ENCODE measurements at places on chromosomes 2 and 18.

DNA sequence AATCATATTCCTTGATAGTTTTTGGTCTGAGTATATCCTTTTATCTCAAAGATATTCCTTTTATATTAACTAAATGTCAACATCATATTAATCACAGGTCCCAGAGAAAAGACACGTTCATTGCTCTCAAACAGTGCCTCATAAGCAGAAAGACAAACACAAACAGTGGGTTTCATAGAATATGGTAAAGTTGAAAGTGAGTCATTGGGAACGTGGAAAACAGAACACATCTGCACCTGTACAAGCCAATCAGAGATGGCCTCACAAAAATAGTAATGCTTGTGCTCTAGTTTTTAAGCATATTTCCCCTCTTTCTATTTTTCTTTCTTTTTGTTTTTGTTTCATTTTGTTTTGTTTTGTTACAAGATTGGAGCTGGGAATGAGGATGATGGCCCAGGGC, 328.4 kb upstream of the MAP2 start:
- no peak for DNase-seq

DNA sequence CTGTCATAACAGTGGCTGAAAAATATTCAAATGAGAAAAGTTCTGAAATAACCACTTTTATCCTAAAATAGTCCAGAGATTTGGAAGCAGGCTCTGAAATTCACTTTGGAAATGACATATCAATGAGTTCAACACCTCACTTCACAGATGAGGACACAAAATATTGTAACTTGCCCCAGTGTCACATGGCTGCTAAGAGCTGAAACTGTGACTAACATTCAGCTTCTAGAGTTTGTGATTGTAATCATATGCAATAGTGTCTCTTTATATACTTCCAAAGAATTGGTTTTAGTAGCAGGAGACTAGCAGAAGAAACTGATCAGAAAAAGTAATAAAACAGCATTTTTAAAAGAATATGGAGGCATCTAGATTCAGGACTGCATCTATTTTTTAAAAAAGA, 52.1 kb downstream of the SFT2D3 start:
- DNase-seq = no peak

GRCh38 chr2:217658806-217659205, 344.0 kb downstream of the TNS1 start:
- no peak for DNase-seq

DNA sequence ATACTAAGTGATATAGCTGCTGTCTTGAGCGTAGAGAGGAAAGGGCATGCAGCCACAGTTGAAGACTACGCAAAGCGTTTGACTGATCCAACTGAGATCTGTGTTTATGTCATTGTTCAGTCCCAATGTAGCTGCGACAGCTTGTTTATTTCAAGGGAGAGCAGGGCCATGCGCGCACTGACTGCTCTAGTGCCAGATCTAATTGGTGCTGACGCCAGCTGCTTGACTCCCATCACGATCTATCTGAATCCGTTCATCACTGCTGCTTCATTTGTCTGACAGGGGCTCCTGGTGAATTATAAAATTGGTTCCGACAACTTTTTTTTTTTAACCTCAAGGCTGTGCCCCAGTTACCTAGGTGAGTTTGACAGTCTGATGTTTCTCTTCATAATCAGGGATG, 75.7 kb downstream of the CHST9 start:
- DNase-seq = no peak

DNA sequence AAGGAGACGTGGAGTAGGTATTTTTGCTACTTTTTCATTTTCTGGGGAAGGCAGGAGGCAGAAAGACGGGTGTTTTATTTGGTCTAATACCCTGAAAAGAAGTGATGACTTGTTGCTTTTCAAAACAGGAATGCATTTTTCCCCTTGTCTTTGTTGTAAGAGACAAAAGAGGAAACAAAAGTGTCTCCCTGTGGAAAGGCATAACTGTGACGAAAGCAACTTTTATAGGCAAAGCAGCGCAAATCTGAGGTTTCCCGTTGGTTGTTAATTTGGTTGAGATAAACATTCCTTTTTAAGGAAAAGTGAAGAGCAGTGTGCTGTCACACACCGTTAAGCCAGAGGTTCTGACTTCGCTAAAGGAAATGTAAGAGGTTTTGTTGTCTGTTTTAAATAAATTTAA, 3.4 kb downstream of the FZD7 start:
- no peak for DNase-seq

- no peak for DNase-seq
Measured at GRCh38 chr2:55013936-55014335, 36.3 kb downstream of the RTN4 start.

DNA sequence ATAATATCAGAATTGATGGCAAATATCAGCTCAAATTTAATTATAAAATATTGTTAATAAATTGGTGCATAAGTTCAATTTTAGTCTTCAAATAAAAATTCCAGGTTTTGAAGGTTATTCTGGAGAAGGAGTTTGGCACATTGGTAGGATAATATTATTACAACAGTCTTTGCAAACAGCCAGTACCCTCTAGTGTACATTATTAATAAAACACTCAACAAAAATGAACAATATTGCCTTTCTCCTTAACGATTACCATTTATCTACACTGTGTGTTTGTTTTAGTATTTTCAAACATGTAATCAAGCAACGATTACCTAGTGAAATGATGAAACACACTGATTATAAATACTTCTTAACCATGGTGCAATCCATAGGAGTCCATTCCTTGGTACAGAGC, 334.0 kb upstream of the FSIP2 start:
- no peak for DNase-seq

GRCh38 chr18:78948707-78949106, 30.9 kb upstream of the SALL3 start:
- DNase-seq = no peak

- no peak for DNase-seq
Measured at GRCh38 chr2:9463698-9464034, 10.7 kb upstream of the IAH1 start.

DNA sequence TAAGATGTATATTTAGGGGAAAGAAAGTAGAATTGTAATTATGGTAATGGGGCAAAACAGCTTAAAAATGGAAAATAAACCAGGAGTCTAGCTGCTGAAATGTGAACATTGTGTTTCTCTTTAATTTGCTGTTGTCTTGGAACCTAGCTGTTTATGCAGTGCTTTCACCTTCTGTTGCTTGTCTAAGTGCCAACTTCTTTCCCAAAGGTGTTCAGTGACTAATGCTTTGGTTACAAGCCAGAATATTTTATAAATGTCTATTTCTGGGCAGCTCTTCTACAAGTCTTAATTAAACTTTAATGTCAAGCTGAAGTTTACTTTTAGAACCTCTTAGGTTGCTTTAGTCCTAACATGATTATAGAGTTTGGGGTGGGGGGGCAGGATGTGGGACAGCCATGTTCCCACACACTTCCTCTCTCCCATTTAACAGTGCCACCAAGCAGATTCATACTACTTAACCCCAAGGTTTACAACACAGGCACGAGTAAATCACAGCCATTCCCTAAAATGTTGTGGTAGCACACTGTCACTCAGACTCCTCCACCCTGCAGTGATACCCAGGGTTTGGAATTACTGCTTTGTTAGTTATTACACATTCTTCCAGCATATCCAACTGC, 60.6 kb downstream of the ITGA4 start:
- no peak for DNase-seq

GRCh38 chr2:208542465-208543041, 136.0 kb downstream of the PTH2R start:
- DNase-seq = no peak

GRCh38 chr2:88024509-88024908, 8.2 kb upstream of the RNU2-63P start:
- no peak for DNase-seq

DNA sequence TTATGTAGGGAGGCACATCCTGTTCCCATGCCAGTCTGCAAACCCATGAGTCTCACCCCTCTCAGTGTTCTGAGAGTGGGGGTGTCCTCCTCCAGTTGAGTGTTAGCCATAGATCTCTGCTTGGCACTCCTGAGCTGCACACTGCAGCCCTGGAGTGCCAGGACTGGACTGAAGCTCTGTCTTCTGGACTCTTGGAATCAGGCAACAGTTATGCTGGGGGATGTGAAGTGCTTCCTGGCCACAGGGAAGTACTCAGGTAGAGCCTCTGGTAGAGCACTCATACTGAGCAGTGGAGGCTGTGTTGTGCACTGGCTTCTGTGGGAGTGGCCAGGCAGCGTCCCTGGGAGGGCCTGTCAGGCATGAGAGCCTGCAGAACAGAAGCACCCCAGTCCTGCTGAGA, 43.0 kb downstream of the SERPINB7 start:
- no peak for DNase-seq

GRCh38 chr2:234632527-234633391, 135.9 kb upstream of the ARL4C start:
- DNase-seq = no peak

GRCh38 chr2:1747065-1747941, 3.0 kb upstream of the PXDN start:
- no peak for DNase-seq

- DNase-seq = no peak
Measured at GRCh38 chr18:48742706-48743475, 204.1 kb downstream of the CTIF start.

DNA sequence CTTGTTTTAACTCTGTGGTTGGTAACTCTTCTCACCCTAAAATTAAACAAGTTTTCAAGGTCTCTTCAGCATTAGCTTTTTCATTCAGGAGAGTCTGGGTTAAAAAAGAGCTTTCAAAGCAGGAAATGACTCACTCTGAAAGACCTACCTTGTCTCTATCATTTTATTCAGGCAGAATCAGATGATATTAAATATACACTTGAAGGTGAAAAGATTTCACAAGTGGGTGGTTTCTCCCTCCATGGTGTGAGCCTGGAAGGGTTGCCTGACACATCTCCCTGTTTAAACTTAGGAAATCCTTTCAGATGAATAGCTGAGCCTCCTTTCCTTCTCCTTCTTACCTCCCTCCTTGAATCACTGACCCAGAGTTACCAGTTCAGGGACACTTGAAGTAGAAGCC, 1402.0 kb upstream of the PIK3C3 start:
- no peak for DNase-seq

DNA sequence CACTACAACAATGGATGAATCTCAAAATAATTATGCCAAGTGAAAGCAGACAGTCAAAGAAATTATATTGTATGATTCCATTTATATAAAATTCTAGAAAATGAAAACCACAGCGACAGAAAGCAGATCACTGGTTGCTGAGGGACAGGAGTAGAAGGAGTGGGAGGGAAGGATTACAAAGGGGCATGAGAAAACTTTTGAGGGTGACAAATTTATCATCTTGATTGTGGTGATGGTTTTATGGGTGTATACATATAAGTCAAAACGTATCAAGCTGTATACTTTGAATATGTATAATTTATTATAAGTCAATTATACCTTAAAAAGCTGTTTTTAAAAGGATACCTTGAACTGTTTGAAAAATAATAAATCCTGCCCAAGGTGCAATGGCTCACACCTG, 27.7 kb downstream of the ATF2 start:
- DNase-seq = no peak

GRCh38 chr2:216621292-216621691, 11.9 kb upstream of the IGFBP2 start:
- DNase-seq = no peak

GRCh38 chr18:75290737-75291358, 80.3 kb downstream of the TSHZ1 start:
- no peak for DNase-seq

DNA sequence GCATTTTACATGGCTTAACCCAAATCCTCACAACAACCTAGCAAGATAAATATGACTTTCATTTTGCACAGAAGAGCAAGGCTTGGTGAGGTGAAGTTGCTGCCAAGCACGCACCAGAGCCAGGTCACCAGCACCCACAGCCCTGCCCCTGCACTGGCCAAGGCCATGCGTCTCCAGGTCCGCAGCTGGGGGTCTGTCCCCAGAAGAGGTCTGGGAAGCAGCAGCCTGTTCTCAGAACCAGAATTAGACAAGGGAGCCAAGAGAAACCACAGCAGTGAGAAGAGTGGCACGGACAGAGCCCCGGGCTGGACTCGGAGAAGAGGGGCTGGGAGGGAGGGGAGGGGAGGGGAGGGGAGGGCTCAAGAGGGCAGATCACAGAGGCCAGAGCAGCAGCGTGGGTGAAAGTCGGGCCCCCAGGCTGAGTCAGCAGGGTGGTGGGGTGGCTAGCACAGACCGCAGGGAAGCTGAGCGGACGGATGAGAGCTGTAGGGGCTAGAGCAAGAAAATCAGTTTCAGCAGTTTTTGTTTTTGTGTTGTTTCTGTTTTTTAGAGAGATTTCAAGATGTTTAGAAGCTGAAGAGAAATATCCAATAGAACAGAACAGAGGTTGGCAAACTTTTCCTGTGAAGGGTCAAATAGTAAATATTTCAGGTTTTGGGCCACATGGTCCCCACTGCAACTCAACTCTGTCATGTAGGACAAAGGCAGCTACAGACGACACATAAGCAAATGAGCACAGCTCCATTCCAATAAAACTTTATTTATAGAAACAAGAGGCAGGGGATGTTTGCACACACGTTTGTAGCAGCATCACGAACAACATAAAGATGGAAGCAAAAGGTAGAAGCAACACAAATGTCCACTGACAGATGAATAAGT, 7.4 kb upstream of the MTERF4 start:
- DNase-seq = no peak

GRCh38 chr2:185990861-185991525, 252.4 kb downstream of the FSIP2 start:
- no peak for DNase-seq

GRCh38 chr18:23377669-23378301, 75.3 kb upstream of the RIOK3 start:
- no peak for DNase-seq

DNA sequence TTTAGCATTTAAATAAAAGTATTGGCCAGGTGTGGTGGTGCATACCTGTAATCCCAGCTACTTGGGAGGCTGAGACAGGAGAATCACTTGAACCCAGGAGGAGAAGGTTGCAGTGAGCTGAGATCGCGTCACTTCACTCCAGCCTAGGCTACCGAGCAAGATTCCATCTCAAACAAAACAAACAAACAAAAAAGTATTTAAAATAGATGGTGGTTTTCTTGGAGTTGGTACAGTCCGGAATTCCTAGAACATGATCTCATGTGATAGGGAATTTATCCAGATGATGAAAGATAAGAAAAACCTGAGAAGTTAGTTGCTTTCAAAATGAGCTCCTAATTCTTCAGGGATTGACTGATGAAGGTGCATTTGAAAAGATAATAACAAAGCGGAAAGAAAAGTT, 62.0 kb downstream of the BIRC6 start:
- DNase-seq = no peak

GRCh38 chr2:26818972-26819371, 29.0 kb upstream of the DPYSL5 start:
- no peak for DNase-seq

Measured in activated CD4-positive, CD25-positive, alpha-beta regulatory T cell treated with anti-CD3 and anti-CD28 coated beads, Interleukin-2, amount 50 U/mL, for 72 hours (primary cell).